NCI-H2081 (cell line): ENCODE measurements at places on chromosomes 1 and 21.

DNA sequence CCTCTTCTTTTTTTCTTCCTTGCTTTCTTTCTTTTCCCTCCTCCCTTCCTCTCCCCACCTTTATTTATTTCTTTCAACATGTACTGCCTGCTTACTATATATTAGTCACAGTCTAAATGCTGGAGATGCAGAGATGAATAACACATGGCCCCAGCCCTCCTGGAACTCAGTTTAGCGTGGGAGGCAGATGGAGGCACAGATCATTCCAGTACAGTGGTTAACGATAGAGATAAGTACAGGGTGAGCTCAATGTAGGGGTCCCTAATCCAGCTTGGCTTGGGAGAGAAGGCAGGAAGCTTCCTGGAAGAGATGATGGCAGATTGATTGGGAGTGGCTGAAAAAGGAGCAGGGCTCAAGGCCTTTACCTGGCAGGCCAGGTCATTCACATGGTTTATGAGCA is 55.6 kb upstream of the PPP2R5A start:
- DNase-seq: no peak

- DNase-seq: no peak
Observed at GRCh38 chr1:147167365-147167764, 4.9 kb downstream of the PRKAB2 start.

GRCh38 chr1:246274186-246274585 is 232.9 kb downstream of the SMYD3 start:
- no peak for DNase-seq

GRCh38 chr1:197782722-197783360 is 7.6 kb upstream of the DENND1B start:
- DNase-seq: no peak

- peak; percentile 28 for DNase-seq
Observed at GRCh38 chr1:89261926-89262515, 10.6 kb downstream of the GBP5 start.

DNA sequence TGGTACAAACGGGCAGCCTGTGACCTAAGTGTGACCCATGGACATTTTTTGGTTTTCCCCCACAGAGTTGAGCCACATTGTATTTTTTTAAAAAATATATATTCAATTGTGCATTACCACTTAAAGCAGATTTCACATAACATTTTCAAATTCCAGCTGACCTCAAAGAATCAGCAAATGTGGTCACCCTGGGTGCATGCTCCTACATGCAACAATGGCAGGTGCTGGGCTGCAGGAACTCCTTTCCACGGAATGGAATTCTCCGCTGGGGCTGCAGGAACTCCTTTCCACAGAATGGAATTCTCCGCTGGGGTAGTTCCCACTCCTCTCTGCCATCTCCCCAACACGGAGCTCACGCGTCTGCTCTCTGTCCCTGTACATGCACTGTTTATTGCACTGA is 68.7 kb downstream of the MAP10 start:
- DNase-seq: no peak

GRCh38 chr1:24438423-24438901 is 22.9 kb downstream of the NIPAL3 start:
- peak; percentile 20 for DNase-seq

DNA sequence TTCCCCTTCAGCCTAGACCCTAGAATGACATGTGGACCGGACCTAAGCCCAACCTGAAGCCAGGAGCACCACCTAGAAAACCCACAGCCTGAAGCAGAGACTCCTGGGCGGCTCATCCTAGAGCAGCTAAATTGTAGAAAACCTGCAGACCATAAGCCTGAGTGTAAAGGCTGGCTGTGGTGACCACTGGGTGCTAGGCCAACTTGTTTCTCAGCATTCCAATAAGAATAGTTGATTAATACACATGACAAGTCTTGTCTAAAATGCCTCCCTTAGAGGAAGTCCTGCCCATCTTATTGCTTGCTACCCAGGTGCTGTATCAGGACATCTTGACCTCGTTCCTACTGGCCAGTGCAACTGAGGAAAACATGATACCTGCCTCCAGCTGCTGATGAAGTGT is 23.3 kb upstream of the CASQ2 start:
- DNase-seq: no peak

DNA sequence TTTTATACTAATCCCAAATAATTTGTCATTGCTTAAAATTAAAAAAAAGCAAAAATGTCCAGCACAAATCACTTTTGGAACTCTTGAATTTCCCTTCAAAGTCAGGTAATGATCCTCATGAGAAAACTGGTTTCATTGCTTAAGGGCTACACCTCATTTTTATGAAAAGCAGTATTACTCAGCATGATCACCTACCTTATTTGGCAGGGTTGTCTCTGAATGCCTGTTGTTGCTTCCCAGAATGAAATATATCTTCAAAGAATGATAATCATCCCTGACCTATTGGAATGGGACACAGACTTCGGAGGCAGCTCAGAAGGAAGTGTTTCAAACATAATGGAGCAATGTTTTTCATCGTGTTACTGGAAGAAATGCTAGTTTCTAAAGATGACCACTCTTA is 29.7 kb downstream of the C1orf21 start:
- no peak for DNase-seq
